ENCODE measurements at places on chromosomes 2 and 18. TPM values are rescaled to one million over a fixed set of nuclear protein-coding genes. Genes with fewer than 3 reads are reported as not detected.

DNA sequence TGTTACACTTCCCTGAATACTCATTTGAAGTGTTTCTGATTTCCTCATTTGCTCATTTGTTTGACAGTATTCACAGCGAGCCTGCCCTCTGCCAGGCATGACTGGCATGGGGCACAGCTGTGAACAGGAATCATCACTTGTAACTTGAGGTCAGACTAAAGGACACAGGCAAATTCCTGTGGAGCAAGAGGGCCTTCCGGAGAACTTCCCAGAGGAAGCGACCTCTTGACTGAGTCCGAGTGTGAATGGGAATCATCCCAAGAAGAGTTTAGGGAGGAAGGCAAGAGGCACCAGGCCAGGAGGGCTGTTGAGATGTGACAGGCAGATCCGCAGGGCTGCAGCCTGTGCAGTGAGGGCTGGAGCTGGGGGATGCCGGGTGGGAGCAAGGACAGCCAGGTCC is 45.4 kb downstream of the LIMS1 start:
- peak; percentile 52 for DNase-seq

DNA sequence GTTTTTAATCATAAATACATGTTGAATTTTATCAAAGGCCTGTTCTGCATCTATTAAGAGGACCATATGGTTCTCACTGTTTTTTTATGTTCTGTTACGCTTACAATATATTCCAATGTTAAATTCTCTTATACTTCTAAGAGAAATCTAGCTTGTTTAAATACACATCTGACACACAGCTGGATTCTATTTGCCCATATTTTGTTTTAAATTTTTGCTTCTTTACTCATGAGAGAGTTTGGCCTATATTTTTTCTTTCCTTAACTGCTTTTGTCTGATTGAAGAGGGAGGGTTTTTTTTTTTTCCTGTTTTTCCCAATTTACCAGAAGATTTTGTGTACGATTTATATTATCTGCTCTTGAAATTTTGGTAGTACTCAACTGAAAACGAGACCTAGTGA is 34.9 kb downstream of the RNF144A start:
- DNase-seq: no peak

- DNase-seq: peak; percentile 17
Observed at GRCh38 chr18:2223849-2224248, 347.5 kb downstream of the METTL4 start.

DNA sequence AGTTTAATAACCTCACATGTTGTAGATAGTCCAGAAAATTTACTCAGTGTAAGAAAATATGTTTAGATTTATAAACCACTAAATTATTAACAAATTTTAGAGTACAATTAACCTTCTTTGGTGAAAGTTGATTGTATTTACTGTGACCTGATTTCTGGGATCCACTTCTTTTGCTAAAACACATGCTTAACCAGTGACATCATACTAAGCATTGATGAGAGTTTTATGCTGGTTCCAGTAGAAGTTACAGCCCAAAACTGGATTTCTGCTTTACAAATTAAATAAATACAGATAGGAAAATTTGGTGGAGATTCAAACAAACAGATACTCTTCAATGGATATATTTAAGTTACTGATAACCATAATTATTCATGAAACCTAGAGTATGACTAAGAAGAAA is 40.9 kb downstream of the RBBP8 start:
- no peak for DNase-seq

GRCh38 chr2:8424997-8425900 is 256.6 kb upstream of the ID2 start:
- DNase-seq: peak; percentile 34

DNA sequence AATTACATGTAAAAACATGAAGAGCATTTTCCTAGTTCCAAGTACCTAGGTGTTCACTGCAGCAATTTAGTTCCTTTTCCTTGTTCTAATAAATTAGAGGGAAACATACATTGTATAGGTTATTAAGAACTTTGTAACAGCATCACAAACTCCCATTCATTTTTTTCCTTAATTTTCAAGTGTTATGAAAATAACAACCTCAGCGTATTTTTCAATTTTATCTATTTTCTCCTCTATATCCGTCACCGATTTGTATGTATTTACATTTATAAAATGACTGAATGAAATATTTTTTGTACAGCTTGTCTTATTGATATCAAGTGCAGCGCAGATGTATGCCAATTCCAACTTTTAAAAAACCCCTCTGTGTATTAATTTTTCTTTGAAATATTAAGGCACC is 44.0 kb downstream of the ZCCHC2 start:
- no peak for DNase-seq

DNA sequence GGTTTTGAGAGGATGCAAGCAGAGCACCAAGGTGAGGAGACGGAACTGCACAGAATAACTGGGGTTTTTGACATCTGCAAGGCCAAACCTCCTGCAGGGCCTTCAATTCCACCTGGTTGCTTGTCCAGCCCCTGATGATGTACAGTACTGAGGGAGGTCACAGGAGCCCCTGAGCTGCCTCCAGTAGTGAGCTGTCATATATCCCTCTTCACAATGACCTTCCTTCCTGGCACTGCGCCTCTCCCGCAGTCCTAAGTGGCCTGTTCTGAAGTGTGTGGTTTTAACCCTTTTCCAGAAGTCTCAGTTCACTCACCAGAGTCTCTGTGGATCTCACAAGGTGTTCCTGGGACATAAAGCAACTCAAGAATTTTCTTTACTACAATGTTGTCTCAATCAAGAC is 45.3 kb downstream of the LRRTM1 start:
- DNase-seq: no peak

DNA sequence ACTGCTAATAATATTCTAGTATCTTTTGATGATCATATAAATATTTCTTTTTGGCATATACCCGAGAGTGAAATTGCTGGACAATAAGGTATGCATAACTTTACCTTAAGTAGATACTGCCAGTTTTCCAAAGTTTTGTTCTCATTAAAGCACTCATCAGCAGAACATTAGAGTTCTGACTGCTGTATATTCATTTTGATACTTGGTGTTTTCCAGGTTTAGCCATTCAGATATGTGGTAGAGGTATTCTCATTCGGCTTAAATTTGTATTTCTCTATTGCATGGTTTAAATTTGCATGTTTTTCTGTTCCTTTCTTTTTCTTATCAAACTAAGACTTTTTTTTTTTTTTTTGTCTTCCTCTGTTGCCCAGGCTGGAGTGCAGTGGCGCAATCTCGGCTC is 18.2 kb downstream of the CYBRD1 start:
- DNase-seq: no peak

DNA sequence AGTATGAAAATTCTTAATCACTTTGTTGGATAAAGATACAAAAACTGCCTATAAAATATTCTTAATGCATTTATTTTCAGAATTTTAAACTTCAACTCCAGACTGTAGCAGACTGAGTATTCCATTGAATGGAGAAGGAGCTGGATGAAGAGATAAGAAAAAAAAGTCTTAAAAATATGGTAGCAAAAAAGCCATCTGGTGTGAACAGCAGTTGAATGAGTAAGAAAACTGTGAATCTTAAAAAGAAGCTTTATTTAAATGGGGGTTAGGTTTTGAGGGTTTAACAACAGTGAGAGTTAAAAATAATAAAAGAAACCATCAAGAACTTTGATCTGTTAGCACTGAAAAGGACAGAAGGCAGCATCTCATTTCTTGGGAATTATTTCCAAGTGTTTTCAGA is 91.5 kb downstream of the KCNH7 start:
- no peak for DNase-seq

DNA sequence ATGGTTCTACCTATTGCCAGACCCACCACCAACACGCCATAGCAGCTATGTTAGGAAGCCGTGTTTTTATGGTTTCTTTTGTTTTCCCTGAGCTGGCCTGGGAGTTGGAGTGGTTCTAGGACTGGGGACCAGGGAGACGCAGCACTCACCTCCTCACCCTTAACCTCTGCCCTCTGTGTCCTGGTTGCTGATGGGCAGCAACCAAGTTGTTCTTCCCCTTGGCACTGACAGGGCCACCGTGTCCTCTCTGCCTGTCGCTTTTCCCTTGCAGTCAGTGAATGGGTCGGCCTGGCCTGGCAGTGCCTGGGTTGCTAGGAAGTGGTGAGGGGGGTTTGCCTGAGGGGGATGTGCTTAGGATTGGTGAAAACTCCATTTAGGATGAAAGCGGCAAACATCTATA is 197.1 kb upstream of the GATA6 start:
- DNase-seq: no peak

GRCh38 chr2:222355860-222356259 is 57.1 kb upstream of the PAX3 start:
- no peak for DNase-seq

DNA sequence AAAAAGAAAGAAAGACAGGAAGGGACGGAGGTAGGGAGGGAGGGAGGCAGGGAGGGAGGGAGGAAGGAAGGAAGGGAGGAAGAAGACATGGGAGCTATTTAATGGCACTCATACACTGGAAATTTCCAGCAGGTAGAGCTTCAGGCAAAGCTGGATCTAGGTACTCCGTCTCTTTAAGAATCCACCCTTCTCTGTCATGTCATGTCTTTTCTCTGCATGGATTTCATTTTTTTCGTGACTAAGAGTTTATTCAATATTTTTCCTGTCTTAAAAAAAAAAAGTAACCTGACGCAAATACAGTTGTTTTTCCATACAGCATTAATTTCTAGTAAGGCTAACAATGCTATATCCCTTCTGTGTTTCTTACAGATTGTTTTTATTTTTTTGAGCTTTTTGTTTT is 56.3 kb upstream of the MCFD2 start:
- DNase-seq: no peak

- DNase-seq: no peak
Observed at GRCh38 chr2:168686452-168687191, 115.8 kb upstream of the NOSTRIN start.

- peak; percentile 15 for DNase-seq
Observed at GRCh38 chr2:165369131-165369897, 100.2 kb upstream of the CSRNP3 start.

DNA sequence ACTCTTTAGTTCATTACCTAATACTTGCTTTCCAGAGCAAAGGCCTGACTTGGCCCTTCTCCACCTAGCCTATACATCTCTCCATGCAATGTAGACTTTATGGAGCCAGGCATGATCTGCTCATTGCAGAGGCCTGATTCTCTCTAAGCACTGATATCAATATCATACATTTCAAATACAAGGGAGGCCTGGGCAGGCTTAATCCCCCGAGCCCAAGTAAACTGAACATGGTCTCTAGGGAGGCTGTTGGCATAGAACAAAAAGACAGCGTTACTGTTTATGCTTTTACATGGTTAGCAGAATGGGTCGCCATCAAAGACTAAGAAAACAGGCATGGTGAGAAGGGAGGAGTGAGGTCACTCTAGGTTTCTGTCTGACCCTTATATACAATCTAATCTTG is 695.1 kb downstream of the ZEB2 start:
- no peak for DNase-seq

DNA sequence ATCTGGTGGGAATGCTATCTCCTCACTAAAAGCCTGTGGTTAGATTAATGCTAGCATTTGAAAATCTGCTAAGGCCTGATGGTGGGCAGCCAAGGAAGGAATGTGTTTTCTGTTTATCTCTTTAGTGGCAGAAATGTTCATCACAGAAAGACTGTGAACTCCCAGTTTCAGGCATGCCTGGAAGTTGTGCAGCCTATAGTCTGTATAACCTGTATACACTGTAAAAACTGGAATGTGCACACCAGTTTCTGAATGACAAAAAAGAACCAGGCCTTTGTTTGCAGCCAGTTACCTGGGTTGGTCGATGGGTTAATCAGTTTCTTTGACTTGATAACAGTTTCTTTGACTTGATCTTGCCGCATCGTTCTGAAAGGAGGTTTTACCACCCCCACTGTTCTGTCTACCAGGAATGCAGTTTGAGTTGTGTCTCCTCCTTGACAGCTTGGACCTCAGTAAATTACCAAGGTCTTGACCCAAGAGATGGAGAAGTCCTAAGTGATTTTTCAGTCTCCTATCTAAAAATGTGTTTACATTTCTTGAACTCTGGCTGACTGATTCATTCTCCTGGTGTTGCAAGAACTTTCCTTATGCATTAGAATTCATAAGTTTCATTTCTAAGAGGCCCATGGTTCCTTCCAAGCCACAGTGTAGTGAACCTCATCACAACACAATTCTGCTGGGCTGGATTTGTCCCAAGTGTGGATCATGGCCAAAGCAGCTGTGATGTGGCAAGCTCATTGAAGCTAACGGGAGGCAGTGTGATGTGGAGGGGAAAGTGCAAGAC is 62.2 kb downstream of the KIAA2012 start:
- peak; percentile 99 for DNase-seq

GRCh38 chr2:212156088-212156487 is 382.5 kb downstream of the ERBB4 start:
- DNase-seq: no peak

- DNase-seq: no peak
Observed at GRCh38 chr18:6650747-6651146, 78.8 kb upstream of the ARHGAP28 start.

DNA sequence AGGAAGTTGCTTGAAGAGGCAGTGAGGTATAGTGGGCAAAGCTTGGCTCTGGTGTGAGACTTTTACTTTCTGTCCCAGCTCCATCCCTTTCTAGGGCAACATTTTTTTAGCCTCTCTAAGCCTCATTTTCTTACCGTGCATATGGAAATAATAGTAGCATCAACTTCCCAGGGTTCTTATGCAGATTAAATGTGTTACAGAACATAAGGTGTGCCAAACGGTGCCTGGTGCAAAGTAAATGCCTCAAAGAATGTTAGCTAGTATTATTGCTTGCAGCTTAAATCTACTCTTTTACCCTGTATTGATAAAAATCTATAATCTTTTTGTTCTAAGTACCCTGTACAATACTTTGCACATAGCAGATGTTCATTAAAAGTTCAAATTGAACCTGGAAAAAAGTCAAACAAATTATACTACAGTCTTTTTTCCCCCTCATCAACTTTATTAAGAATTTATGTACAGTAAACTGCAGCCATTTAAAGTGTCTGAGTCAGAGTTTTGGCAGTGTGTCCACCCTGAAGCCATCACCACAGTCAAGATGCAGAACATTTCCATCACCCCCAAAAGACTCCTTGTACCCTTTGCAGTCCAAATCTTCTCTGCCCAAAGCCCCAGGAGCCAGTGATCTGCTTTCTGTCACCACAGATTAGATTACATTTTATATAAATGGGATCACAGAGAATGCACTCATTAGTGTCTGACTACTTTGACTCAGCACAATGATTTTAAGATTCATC is 10.6 kb downstream of the MAPRE2 start:
- no peak for DNase-seq

- DNase-seq: no peak
Observed at GRCh38 chr2:123958011-123958410, 67.1 kb upstream of the CNTNAP5 start.

Gene KLHL29
- 16.2 TPM for total RNA-seq

Gene KLHL41
- total RNA-seq: 1.6 TPM

Gene TLK1
- total RNA-seq: 42.9 TPM

Gene RTP5
- total RNA-seq: not detected

Gene ST8SIA3
- total RNA-seq: 0.17 TPM

Gene C2orf92
- total RNA-seq: 12.1 TPM

Gene AQP4
- total RNA-seq: 191 TPM
